Peyer's patch (tissue), 4 donors: ENCODE measurements at places on chromosomes 6 and 20.

DNA sequence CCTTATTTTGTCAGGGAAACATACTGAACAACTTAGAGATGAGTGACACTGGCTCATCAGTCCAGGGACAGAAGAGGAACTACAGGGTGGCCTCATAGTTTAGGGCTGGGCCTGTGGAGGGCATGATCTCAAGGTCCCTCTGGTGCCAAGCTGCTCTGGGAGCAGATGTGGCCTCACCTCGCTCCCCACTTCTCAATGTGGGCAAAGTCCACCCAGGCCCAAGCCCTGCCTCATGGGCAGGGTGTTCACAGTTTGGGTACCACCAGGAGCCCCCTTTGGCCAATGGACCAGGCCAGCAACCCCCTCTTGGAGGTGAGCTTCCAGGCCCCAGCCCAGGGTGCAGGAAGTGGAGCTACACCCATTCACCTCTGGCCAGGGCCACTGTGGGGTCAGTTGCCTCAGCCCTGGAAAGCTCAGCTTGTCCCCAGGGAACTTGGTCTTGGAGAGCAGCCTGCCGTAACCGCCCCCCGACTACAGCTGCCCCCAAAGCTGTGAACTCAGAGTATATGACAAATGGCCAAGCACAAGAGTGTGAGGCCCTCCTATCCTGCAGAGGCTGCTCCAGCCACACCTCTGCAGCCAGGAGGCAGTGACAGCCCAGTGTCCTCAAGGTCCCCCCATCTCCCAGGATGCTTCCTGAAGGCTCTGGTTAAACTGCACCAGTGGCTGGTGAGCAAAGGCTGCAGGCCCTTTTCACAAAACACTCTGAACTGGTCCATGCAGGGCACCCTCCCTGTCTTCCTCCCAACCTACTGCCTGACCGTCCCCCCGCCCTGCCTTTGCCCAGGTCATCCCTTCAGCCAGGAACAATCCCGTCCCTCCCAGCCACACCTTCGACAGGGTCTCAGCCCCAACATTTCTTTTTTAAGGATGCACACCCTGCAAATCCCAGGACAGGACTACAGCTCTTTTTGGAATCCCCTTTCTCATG lies 3.6 kb downstream of the ADISSP start:
- no peak for DNase-seq

- DNase-seq, result no peak
These were observed 195.7 kb downstream of the CD83 start for GRCh38 chr6:14313248-14313647.

GRCh38 chr6:17707371-17707651 lies 586 bp upstream of the NUP153 start:
- DNase-seq, result no peak

DNA sequence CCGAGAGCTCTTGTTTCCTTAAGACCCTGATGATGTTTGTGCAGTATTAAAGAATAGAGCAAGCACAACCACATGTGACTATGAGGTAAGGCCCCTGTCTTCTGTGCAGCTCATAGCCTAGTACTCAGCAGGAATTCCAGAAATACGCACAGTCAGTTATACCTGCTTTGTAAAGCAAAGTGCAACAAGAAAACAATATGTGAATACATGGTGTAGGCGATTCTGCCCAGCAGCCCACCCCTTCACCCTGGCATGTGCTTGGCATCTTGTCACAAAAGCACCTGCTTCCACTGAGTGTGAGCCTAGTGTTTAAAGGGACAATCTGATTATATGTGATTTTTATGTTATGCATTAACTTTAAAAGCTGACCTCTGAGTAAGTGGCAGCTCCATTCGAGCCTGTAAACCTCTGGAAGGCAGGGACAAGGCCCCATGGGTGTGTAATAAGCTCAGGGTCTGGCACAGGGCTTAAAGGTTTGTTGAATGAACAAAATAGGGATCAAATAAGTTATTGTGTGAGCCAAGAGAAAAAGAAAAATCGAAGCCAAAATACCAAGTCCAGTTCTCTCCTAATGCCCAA lies 148.7 kb downstream of the DOK5 start:
- no peak for DNase-seq

- no peak for DNase-seq
These were observed 593.9 kb upstream of the BTBD3 start for GRCh38 chr20:11323816-11324215.

GRCh38 chr20:19774135-19774933 lies 16.3 kb downstream of the RIN2 start:
- DNase-seq, result no peak

DNA sequence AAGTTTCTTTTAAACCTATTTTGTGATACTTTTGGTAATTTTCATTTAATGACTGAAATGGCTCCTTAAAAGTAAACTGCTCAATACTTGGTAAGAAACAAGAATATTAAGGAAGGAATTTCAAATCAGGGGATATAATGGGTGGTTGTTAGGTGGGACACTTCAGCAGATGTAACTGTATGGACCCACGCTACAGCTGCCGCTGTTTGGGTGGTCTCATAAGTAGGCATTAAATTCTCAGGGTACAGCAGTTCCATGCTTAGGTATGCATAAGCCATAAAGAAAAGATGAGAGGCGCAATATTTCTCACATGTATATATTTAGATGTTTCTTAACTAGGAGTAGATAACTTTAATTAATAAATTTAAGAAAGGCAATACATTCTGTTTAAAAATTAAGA lies 35.0 kb downstream of the COL19A1 start:
- no peak for DNase-seq

DNA sequence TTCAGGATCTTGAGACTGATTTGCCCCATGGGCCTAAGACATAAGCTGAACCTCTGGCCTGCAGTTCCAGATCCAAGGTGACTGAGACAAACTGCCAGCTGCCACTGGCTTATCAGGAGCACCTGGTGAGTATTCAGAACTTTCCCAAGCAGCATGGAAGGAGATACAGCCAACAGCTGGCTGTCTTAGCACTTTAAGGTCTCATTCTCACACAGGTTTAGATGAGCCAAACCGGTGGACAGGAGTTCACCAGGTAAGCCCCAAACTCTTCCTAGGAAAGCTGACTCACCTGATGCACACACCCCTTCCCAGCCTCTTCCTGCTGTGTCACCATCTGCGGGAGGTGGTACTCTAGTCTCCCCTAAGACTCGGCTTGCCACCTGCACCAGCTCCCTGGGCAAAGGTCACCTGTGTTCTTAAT lies at the start of gene BANF2:
TSS of gene BANF2 (plus strand) at position 36 of the 421 bp plus-strand sequence. CDS start 25,060 bp downstream, outside the sequence.
- peak; percentile 65 for DNase-seq

DNA sequence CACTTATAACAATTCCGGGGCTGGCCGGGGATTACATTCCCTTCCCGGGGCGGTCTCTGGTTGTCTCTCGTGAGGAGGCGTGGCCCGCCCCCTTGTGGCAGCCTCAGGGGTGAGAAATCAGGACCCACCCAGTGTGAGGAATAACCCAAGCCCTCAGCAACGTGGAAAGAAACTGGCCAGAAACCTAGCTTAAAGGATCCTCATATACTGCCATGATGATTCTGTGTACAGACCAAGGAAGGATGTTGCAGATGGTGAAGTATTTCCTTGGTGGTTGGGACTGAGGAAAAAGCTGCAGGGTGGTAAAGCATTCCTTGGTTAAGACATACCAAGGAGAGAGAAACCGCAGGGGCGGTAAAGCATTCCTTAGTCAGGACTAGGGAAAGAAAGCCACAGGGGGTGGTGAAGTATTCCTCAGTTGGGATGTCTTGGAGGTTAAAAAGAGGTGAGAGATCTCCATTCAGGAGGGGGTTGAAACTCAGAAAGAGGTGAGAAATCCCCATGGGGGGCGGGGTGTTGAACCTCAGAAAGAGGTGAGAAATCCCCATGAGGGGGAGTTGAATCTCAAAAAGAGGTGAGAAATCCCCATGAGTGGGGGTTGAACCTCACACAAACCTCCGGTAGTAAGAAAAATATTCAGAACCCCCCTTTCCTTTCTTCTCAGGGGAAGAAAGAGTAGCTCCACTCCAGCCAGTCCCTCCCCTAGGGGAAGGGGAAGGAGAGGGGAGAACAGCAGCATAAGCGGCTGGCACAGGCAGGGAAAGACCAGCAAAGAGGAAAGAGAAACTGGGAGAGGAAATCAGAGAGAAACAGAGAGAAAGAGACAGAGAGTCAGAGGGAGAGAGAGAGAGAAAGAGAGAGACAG lies 238.1 kb downstream of the RNGTT start:
- DNase-seq, result no peak

DNA sequence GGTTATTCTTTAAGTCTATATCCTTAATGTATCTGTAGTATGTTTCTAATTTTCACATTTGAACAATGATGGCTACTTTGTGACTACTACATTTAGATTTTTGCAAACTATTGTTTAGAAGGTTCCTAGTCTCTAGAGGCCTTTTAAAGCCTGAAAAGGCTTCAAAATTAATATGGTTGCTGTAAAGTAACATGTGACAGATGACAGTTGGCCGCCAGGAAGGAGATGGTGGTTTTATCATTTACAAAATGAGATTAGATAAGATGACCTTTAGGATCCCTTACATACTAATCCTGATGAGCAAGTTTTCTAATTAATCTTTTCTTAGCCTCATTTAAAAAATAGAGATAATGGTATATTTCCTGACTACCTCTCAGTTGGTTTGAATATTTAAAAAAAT lies 18.8 kb downstream of the SCAF8 start:
- DNase-seq, result no peak
